Renal cortical epithelial cell (primary cell): ENCODE measurements at places on chromosomes 12 and 14. TPM values are rescaled to one million over a fixed set of nuclear protein-coding genes. Genes with fewer than 3 reads are reported as not detected.
A peak's percentile ranks its signal among the peaks of the same experiment; 100 is the strongest.

DNA sequence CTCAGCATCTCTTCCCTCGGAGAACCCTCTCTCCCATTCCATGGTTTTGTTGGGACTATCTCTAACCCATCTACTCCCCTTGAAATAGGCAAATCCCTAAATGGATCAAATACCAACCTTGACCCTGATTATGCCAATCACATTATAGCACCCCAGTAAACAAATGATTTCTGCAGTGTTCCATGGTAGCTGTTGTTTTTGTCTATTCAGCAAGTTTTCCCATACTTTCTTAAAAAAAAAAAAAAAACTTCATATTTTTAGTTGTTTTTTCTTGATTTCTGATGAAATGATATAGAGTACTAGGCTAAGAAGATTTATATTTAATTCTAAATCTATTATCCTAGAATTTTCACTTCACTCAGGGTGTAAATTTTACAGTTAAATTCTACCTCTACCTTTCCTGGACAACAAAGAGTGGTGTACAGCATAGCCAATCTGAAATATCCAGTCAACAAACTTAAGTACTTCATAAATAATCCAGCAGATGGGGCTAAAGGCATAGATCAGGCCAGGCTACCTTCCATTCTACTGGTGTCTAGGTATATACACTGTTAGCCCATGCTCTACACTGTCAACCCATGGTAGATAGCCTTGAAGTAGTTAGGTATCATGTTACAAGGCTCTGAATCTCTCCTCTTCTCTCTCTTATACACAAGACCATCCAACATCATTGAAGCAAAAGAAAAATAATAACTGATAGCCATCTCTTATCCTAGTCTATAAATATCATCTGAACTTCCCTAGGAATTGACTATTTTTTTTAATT is 82.2 kb downstream of the PLEKHG7 start:
- DNase-seq = peak; percentile 82

DNA sequence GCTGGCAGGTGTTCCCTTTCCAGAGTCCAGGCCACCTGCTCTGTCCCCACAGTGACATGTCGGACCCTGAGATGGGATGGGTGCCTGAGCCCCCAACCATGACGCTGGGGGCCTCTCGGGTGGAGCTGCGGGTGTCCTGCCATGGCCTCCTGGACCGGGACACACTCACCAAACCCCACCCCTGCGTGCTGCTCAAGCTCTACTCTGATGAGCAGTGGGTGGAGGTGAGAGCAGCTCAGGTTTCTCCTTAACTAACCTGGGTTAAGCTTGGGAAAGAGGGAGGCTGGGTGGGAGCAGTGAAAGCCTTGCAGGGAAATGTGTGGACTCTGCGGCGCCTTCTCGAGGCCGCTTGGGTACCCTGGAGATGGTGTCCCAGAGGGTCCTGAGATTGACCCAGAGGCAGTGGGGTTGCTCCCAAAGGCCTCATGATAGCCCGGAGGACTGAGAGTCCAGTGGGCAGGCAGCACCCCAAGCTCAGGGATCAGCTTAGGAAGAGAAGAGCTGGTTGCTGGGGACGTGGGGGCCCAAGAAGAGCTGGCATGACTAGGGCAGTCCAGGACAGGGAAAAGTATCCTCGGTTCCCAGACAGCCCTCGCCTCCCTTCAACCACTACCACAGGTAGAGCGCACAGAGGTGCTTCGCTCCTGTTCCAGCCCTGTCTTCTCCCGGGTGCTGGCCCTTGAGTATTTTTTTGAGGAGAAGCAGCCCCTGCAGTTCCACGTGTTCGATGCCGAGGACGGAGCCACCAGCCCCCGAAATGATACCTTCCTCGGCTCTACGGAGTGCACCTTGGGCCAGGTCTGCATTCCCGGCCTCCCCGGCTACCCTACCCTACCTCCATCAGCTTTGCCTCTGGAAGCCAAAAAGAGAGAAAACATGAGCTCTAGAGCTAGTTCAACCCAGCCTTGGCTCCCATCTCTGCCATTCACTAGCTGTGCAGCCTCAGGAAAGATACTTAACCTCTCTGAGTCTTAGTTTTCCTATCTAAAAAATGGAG is 1.8 kb downstream of the CPNE6 start:
- DNase-seq = no peak

- DNase-seq = no peak
Observed at GRCh38 chr12:102314821-102315220, 117.2 kb upstream of the PMCH start.

DNA sequence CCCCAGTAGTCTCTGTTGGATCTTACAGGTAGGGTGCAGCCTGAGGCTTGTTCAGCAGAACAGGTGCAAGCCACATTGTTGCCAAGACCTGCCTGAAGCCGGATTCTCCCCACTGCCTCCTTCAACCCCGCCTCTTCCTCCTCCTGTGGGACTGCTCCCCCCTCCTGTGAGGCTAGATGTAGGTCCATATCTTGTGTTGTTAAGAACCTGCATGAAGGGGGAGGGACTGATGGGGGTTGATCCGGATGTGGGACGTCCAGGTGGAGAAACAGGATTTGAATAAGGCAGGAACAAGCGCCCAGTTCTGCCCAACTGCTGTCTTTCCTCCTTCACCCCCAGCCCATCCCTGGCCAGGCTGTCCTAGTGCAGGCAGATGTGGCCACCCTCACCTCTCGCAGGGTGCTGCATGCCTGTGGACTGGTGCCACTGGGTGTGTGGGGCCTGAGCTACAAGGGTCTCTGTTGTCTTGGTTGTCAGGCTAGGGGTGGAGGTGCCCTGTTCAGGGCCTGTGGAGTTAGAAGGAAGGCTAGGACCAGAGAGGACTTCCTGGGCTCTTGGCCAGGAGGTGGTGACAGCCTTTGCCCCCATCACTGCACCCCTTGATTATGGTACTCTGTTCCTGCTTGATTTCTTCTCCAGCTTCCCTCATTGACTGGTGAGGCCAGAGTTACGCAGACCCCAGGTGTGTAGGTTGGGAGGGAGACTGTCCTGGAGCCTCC is 1.4 kb downstream of the NR4A1 start:
- DNase-seq = no peak

DNA sequence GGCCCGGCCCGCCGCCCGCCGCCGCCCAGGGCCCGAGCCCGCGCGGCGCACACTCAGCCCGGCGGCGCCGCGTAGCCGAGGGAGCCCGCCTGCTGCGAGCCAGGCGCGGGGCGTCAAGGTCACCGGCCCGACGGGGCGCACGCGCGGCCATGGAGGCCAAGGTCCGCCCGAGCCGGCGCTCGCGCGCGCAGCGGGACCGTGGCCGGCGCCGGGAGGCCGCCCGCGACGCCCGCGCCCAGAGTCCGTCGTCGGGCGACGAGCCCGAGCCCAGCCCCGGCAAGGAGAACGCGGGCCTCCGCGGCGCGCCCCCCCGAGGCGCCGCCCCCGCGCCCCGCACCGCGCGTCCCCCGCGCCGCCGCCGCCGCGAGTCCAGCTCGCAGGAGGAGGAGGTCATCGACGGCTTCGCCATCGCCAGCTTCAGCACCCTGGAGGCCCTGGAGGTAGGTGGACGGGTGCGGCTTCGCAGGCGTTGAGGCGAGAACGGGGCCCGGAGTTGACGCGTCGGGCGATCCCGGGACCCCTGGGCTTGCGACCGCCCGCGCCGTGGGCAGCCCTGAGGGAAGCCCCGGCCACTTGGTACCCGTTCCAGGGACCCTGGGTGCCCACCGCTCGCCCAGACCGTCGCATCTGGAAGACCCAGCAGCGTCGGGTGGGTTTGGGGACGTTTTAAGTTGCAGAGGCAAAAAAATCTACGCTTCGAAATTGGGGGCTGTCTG is 629 bp downstream of the FBRSL1 start:
- no peak for DNase-seq

GRCh38 chr12:4212845-4213244 is 60.7 kb upstream of the CCND2 start:
- no peak for DNase-seq

CIDEB gene
- total RNA-seq = 0.87 and 2.8 TPM in 2 replicates

ENDOU gene
- 0.10 TPM in 1 of 2 replicates, not detected in the other for total RNA-seq
